GM19239 (cell line): ENCODE measurements at places on chromosomes 16 and 17.

DNA sequence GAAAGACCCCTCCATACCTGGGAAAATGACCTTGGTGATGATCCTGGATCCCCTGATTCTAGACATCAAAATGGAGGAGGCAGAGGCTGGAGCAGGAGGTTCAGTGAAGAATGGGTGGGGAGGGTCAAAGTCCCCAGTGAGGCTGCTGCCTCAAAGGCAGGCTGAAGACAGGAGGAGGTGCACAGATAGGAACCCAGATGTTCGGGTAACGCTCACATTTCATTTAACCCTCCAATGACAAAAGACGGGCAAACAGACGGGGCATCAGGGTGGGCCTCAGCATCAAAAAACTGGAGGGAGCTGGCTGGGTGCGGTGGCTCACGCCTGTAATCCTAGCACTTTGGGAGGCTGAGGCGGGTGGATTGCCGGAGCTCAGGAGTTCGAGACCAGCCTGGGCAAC lies at the start of gene ANKRD40CL:
Gene ANKRD40CL (minus strand): TSS at position 73 of the 400 bp plus-strand sequence. CDS start 605 bp downstream, outside the sequence.
- DNase-seq = no peak

- DNase-seq = no peak
Observed at GRCh38 chr16:47045459-47045858, 72.0 kb upstream of the DNAJA2 start.

GRCh38 chr16:86355951-86356350 lies 154.4 kb upstream of the FOXF1 start:
- DNase-seq = no peak

DNA sequence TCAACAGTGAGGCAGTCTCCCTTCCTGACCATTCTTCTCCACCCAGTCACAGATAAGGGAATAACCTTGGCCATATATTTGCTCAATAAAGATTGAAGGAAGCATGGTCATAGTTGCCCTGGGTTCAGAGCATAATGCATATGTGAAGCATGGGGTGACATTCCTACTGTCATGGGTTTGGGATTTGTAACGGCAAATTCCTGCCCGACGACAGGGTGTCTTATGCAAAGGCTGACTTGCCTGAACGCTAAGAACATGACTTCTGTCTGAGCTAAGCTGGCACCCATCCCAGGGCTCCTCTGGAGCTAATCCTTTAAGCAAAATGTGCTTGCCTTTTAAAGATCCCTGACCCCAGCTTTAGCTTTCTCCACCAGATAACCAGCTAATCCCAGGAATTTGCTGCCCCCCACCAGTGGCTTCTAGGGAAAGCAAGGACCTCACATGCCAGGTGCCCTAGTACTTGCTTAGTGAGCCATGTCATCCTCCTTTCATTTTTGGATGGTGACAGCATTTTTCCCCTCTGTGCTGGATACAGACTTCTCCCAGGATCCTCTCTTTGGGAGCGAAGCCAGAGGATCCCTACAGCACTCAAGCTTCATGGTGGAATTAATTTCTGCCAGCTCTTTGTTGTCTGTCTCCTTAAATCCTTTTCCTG lies 11.7 kb downstream of the SLC7A6OS start:
- DNase-seq = no peak

DNA sequence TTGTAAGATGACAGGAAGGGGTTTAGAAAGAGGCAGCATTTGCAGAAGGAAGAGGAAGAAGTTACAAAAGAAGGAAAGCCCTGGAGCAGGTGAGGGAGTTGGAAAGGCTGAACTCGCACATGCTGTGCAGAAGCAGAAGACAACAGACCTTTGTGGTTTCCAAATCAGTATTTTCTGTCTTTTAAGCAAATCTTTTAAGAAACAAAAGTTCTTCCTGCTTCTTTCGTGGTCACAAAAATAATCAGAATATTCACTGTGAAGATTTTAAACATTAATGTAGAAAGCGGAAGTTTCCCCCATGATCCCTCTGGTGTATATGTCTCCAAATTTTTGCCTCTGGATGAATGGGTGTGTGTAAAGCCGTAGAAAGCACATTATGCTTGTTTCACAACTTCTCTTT lies 25.8 kb downstream of the ZNRF1 start:
- DNase-seq = no peak

- no peak for DNase-seq
Observed at GRCh38 chr16:17566075-17566474, 95.3 kb upstream of the XYLT1 start.

DNA sequence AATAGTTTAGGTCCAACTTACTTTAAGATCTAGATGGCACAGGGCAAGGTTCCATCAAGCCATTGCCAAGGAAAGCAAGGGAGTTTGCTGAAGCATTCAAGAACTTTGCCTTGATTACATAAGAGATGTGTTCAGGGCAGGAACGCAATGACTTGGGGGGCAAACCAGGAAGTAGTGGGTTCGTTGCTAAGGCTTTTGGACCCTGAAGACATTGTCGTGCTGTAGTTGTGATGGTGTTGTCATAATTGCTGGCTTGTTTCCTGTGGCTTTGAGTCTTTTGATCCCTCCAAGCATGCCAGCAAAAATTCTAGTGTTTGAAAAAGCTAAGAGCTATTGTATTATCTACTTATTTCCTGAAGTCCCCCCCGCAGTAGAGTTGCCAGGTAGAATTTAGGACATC lies 70.7 kb upstream of the HNF1B start:
- no peak for DNase-seq

DNA sequence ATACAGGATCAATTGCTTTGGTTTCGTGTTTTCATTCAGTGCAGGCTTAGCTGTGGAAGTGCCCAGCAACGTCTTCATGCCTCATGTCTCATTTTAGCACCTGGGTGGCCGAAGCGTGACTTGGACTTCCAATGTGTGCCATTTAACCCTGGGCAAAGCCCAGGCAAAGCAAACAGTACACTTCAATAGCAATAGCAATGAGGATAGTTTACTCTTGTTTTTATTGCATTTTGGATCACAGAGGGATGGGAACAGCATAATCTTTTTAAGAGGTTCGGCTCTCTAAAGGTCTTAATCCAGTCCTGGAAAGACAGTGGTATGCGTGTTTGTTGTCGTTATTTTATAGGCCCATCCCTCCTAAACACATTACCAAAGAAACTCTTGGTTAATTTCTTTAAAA lies 86.2 kb downstream of the HS3ST3B1 start:
- DNase-seq = no peak

DNA sequence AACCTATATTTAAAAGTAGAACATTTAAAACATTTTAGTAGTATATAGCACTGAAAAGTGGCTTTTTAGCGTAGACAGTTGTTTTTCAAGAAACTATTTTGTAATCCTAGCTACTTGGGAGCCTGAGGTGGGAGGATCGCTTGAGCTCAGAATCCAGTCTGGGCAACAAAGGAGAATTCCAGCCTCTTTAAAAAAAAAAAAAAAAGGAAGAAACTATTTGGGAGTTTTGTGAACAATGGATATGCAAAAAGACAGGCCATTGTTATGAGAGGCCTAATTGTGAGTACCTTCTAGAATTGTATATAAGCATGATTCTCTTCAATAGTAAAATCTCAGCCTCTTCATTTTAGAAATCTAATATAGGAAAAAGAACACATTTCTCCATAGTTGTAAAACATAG lies 17.6 kb downstream of the OMG start:
- DNase-seq = no peak

DNA sequence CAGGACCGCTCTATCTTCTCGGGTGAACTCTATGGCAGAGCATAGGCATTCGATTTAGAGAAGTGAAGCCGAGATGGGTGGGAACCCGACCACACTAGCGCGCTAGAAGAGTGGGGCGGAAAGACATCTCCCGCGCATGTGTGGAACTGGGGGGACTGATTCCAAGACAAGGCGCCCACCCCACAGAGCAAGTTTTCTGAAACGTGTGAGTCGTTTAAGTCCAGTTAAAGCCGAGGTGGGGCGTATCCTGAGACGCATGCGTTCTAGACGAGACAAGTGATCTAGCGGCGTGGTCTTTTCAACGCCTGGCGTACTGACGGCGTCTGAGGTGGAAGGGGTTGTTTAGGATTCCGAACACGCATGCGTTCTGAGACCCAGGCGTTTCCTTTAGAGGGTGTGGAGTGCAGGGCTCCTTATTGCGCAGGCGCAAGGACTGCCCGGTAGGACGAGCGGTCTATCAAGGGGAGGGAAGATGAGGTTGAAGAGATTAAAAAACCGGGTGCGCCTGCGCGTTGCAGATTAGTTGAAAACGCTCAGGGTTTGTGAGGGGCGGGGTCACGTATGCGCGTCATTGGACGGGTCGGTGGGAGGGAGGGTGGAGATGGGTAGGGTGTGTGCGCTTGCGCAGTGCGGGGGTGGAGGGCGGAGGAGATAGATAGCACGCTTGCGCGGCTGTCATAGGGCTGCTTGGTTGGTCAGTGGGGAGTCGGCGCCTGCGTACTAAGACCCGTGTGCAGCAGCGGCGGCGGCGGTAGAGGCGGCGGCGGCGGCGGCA lies at the start of gene EIF5A:
Gene EIF5A (plus strand): TSS at position 718 of the 775 bp plus-strand sequence. CDS start 2,008 bp downstream, outside the sequence.
- DNase-seq = peak; percentile 91

- peak; percentile 93 for DNase-seq
Observed at GRCh38 chr17:44503147-44504029, at the start of gene GPATCH8. Gene GPATCH8 (minus strand): TSS chr17:44503406. CDS start chr17:44503370, 36 bp downstream.

DNA sequence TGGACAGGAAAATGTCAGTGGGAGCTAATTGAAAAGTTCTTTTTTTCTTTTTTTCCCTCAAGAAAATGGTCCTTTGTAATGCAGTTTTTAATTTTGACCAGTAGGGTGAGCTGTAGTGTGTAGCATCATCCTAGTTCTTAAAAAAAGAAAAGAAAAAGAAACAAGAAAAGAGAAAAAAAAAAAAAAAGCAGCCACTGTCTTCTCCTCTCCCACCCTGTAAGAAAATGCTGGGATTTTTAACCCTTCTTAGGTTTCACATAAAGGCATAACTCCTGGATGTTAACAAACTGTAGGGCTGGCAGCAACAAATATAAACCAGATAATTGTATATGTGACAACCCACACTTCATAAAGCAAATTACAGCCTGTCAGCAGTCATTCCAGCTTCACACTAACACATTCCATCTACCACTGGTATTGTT lies 78.1 kb downstream of the SKAP1 start:
- DNase-seq = peak; percentile 24

GRCh38 chr16:80007231-80007630 lies 406.7 kb upstream of the MAF start:
- no peak for DNase-seq

DNA sequence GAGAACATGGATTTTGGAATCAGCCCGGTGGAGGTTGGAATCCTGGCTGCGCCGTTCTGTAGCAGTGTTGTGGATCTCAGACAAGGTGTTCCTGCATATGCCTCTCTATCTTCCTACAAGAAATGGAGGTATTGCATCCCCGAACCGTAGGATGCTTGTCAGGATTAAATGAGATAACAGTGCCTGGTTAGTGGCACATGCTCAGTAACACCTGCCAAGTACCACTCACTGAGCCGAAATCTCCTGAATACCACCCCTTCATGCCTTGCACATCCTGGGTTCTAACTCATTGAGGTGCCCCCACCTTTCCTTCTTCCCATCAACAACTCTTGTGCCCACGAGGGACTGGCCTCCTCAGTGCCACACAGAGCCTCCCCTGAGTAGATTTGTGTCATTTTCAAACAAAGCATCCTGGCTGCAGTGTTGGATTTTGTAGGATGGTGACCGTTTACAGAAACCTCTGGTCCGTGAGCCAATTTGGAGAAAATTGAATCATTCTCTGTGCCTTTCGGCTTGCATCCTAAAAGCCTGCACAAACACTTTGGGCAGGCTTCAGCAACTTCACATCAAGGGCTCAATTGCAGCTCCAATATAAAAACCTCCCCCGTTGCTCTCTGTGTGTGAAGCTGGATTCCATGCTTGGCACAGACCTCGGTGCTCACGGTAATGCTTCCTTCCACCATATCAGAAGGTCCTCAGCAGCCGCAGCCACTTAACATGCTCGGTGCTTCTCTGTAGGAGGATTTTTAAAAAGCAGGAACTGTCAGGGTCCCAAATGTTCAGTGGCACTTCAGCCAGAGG lies 84.2 kb downstream of the WWOX start:
- DNase-seq = no peak

DNA sequence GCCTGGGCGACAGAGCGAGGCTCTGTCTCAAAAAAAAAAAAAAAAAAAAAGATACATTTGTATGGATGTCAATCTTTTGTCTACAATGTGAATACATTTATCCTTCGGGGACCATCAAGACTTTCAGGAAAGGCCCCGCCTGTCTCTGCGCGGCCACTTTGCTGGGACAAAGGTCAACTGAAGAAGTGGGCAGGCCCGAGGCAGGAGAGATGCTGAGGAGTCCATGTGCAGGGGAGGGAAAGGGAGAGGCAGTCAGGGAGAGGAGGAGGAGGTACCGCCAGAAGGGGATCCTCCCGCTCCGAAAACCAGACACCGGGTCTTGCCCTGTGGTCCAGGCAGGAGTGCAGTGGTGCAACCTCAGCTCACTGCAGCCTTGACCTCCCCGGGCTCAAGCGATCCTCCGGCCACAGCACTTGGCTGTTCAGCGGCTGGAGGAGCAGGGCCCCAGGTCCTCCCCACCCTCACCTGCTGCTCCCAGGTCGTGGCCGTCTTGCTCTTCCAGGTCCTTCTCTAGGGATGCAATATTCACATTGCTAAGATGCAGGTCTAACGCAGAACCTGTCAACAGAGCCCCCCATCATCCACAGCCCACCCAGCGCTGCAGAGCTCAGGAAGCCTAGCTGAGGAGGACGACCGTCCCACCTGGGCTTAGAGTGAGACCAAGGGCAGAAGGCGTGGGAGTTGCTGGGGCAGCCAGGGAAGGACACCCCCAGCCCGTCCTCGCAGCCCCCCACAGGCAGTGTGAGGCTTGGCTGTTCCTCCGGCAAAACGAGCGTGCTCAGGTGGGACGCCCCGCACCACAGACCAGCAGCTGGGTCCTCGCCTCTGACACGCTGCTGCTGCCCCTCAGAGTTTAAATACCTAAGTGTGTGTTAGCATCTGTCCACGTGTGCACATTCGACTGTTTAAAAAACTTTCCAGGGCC lies 19.6 kb downstream of the GNPTG start:
- DNase-seq = no peak

GRCh38 chr17:3678821-3679530 lies 10.4 kb downstream of the EMC6 start:
- DNase-seq = no peak

- DNase-seq = no peak
Observed at GRCh38 chr17:74877592-74878548, 5.1 kb upstream of the FDXR start.

DNA sequence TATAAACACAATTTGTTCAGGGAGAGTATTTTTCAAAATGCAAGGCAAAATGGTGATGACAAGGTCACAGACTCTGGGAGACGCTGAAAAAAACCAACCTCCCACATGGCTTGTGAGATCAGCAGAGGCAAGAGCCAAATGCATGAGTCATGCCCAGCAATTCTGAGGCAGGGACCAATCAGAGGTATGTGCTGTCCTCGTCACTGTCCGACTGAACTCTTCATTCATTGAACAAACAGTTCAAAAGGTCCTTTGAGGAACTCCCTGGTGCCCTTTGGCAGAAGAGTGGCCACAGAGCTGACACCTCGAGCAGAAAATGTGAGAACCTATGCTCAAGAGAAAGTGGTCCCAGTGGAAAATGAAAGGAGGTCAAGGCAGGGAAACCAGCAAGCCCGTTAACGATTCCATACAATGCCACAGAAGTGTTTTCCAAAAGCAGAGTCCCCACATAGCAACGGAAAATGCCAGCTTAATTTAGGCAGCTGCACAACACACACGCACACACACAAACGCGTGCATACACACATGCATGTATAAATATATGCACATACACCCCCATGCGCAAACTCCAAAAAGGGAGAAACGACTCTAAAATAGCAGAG lies 50.9 kb downstream of the CDH11 start:
- no peak for DNase-seq

- DNase-seq = no peak
Observed at GRCh38 chr17:73302189-73302588, 9.6 kb downstream of the CDC42EP4 start.
